ENCODE measurements at places on chromosomes 2 and 18.

DNA sequence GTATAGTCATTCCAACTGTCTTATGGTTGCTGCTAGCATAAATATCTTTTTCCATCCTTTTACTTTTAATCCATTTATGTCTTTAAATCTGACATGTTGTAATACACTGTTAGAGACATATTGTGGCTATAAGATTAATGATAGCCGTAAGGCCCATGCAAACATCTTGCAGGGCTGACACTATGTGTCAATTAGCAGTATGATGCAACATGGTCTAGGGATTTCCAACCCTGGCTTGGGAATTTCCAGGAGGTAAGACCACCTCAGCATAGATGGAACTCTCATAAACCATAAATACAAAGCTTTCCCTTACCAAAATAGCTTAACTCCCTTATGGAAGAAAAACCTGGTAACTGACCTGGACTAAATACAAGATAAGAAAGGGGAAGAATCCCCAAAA, 16.5 kb downstream of the SCLY start:
- DNase-seq = no peak

- DNase-seq = no peak
These were observed 48.4 kb downstream of the UNC50 start for GRCh38 chr2:98656800-98657199.

GRCh38 chr2:118580651-118581050, 266.8 kb downstream of the EN1 start:
- DNase-seq = no peak

GRCh38 chr2:58481670-58482069, 240.5 kb upstream of the FANCL start:
- DNase-seq = no peak

DNA sequence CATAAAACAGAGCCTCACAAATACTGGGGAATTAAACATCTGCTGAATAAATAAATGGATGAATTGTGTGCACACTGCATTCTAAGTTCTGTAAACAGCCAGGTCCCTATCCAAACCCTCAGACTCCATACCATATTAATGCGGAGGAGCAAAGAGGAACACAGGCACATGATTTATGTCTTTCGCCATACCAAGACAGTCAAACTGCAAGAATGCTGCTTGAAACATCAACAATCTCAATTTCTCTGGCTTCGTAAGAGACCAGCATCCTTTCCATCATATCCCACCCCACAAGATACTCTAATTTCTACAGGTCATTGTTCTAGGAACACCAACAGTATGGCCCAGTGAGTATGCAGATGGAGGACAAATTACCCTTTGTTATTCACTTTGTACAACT, 15.0 kb downstream of the KANSL3 start:
- DNase-seq = no peak
